ENCODE measurements at places on chromosomes 11 and 22. TPM values are rescaled to one million over a fixed set of nuclear protein-coding genes. Genes with fewer than 3 reads are reported as not detected.

DEFB131B gene
- not detected for total RNA-seq

DNA sequence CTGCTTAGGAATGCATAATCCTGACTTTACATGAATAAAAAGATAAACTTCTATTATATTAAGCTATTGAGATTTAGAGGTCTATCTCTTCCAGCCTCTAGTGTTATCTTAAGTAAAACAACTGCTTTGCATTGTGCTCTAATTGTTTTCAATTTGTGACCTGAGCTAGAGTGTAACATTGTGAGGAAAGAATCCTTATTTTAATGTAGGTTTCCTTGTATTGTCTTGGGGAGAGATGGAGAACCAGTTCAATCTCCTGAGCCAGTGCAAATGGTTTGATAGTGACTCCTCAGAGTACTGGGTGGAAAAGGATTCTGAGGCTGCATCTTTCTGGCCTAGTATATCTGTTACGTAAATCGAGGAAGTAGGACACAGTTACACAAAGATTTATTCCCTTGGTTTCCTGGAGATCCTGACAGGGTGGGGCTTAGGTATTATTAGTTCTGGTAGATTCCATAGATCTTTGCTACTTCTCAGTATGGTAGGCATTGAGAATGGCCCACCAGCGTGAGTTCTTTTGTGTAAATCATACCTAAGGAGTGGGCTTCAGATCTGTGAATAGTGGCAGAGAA, 683.5 kb upstream of the CCDC179 start:
- no peak for DNase-seq

DNA sequence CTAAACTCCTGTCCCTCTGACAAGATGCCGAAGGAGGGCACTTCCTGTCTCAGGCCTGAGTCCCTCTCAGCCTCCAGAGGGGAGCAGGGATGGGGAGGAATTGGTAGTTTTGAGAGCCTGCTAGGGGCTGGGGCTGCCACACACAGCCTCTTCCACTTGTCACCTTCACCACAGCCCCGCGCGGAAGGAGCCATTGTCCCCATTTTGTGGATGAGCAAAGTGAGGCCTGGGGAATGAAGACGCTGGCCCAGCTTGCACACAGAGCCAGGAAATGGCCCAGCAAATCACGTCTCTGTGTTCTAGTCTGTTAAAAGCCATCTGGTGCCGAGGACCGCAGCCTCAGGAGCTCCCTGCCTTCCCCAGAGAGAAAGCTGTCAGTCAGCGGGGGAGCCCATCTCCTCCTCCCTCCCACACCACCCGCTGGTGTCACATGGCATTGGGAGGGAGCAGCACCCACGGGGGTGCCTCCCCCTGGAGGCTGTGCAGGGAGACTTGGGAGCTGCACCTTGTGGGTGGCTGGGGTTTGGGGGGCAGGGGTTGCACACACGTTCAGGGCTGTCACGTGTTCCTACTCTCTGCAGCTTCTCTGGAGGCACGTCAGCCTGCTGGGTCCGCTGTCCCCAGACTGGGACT, 34.6 kb downstream of the RASD2 start:
- DNase-seq = no peak

DNA sequence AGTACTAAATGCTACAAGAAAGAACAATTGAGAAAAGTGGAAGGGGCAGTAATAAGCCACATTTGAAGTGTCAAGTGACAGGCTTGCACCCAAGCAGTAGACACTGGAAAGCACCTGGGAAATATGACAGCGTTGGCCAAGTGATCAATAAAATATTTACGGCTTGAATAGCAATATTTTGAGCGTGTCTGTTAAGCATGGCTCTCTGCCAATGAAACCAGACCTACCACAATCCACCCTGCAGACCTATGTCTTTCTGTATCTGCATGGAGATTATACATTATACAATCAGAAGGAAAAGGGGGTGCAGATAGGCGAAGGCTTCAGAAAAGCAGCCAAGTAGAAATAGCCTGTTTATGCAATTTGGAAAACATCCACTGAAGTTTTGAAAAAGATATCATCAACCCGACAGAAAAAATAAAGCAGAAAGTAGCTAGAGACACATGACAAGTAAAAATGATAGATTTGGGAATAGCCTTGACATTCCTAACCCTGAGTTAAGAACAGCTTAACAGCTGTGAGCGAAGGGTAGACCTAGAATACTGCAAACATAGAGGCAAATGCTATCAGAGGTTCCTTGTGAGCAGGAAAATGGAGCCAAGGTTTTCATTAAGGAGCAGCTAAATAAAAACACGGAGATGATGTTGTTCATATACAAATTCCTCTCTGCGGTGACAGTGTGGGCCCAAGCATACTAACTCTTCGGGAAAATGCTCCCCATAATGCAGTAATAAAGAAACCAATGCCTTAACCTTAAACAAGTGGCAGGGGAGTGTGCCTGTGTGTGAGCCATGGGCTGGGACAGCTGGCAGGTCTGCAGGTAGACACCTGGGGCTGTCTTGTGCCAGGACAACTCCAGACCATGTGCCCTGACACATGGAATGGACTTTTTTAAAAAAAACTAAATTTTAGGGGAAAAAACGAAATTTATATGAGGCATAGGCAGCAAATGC, 71.3 kb downstream of the ETS1 start:
- DNase-seq = no peak

DNA sequence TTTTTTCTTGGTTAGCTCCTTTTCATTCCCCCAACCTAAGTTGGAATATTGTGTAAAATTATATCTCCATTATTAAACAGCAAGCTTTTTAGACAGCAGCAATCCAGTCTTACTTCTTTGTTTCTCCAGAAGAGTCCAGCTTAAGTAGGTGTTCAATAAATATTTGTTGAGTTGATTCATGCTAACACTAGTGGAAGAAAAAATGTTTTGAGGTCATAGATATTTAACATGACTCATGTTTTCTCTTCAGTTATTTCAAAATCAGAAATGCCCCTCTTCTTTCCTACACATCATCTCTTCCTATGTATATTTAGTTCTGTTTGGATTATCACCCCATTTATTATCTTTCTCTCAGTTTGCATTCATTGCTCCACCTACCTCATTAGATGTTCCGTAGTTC, 20.3 kb downstream of the CCDC83 start:
- no peak for DNase-seq
